NCI-H524 treated with DMSO at 0.1 percent for 48 hours (cell line): ENCODE measurements at places on chromosomes 7 and 10.
A peak's percentile ranks its signal among the peaks of the same experiment; 100 is the strongest.

DNA sequence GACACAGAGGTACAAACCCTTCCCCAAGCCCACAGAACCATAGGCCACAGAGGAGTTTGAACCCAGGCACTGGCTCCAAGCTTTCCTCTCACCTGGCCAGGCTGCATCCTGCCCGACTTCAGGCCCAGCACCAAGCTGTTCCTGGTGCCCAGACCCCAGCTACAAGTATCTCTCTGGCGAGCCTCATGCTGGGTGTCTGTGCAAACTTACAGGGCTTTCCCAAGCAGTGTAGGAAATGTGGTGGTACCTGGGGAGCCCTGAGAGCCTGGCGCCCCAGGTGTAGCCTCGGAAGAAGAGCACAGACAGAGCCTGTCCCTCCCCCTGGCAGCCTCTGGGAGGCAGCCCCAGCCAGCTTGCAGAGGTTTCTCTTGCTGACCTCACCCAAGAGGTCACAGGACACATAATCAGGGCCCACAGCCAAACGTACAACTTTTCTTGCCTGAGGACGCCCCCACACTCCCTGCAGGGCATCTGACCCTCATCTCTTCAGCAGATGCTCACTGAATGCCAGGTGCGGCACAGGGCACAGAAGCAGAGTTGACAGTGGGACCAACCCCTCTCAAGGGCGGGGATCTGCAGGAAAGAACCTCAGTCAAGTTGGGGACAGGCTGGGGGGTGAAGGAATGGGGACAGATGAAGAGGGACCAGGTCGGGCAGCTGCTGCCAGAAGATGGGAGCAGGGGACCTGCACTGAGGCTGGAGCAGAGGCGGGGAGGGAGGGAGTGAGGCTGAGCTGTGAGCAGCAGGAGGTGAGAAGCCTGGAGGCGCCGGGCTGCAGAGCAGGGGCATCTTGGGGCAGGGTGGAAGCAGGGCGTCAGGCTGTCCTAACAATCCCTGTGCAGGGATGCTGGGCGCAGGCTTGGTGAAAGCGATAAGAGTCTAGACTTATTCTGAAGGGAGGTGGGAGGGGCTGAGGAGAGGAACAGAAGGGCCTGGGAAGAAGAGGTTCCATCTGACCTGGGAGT lies 16.3 kb upstream of the MYL7 start:
- peak; percentile 38 for DNase-seq

- no peak for DNase-seq
Observed at GRCh38 chr10:60312818-60313588, 76.7 kb downstream of the ANK3 start.

DNA sequence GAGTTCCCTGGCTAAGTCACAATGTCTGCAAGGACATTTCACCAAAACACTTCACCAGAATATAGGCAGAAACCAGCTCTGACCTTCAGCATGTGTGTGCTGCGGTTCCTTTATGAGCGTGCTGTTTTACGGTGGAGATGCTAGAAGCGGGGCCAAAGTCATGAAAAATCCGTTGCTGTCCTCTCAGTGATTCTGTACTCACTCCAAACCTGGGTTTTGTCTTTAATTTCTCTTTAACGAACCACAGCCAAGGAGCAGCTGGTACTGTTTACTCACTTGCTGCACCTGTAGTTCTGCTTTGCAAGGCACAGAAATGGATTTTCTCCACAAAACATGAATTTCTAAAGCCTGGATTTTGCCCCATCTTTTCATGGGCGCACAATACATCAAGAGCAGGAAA lies 639.9 kb downstream of the PHTF2 start:
- no peak for DNase-seq

DNA sequence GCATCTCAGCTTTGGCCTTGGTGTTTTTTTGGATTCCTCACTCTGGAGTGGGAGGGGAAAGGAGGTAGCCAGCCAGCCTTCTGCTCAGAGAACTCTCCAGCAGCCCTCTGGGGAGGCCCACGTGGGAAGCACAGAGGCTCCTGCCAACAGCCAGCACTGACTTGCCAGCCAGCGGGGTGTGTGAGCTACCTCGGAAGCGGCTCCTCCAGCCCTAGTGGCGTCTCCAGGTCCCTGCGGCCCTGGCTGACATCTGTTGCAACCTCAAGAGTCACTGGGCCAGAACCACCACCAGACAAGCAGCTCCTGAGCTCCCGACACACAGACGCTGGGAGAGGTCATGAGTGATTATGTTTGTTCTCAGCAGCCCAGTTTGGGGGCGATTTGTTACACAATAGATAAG lies 180.2 kb upstream of the FZD8 start:
- DNase-seq, result peak; percentile 65

GRCh38 chr10:101000915-101001658 lies 1.5 kb downstream of the LZTS2 start:
- no peak for DNase-seq

- no peak for DNase-seq
Observed at GRCh38 chr7:135715673-135716072, 12.3 kb downstream of the SLC13A4 start.

- no peak for DNase-seq
Observed at GRCh38 chr10:35558276-35558675, 46.9 kb upstream of the GJD4 start.

DNA sequence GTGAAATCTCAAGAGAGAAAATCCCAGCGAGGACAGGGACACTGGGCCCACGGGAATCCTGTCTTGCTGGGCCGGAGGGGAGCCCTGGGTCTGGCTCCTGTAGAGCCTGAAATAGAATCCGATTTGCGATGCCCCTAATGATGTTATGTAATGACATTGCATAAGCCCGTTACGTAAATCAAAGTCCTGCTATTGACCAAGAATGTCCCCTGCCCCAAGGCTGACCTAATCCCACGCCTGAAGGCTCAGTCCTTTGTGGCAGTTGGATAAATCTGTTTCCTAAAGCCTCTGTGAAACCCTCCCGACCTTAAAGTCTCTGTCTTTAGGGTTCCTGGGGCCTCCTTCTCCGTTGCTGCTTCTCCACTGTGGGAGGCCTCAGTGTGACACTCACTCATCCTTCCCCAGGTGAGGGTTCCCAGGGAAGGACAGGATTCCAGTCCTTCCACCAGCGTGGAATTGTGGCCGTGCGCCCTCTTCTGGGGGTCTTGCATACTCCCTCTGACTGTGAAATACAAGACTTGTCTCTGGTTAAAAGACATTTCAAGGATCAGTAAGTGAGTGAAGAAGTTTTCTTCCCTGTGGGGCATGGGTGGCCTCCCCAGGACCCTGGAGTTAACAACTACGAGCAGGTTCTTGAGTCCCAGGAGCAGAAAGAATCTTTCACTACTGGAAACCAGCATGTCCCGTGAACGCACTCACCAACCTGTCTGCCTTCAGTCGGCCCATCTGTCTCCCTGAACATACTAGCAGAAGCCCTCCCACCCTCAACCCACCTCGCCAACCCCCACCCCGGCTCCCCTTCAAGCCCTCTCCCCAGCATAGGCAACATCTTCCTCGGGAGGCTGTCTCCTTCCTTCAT lies 19.8 kb downstream of the ZNF467 start:
- no peak for DNase-seq

GRCh38 chr7:25358926-25359325 lies 130.6 kb upstream of the NPVF start:
- DNase-seq, result no peak

DNA sequence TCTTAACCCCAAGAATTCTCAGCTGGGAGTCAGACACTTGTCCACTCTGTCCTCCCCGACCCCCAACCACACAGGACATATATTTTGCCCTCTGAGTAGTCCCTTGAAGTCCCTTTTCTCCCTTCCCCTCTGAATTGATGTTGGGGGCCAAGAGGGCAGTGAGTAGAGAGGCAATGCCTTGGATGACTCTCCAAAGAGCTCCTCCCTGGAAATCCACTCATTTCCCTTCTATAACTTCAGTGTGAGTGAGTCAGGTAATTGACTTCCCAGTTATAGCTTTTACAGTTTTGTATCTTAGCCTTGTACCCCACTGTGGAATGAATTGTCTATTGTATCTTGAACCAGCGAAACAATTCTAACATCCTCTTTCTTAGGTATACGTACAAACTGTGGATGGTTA lies 9.2 kb upstream of the ODAD2 start:
- DNase-seq, result no peak

- no peak for DNase-seq
Observed at GRCh38 chr7:154429666-154430404, 377.6 kb downstream of the DPP6 start.

DNA sequence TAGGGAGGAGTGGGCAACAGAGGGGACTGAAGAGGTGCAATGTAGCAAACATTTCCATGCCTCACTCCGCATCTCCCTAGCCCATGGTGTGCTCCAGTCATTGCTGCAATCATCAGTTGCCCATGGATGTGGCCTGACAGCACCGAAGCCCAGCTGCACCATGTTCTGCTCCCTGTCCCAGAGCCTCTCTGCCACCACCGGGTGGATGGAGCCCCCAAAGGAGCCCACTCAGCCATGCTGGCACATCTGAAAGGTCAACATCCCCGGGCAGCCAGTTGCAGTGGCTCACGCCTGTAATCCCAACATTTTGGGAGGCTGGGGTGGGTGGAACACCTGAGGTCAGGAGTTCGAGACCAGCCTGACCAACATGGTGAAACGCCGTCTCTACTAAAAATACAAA lies 336.4 kb upstream of the ZMIZ1 start:
- DNase-seq, result no peak

GRCh38 chr7:149353739-149354504 lies 91.9 kb downstream of the ZNF783 start:
- DNase-seq, result no peak

DNA sequence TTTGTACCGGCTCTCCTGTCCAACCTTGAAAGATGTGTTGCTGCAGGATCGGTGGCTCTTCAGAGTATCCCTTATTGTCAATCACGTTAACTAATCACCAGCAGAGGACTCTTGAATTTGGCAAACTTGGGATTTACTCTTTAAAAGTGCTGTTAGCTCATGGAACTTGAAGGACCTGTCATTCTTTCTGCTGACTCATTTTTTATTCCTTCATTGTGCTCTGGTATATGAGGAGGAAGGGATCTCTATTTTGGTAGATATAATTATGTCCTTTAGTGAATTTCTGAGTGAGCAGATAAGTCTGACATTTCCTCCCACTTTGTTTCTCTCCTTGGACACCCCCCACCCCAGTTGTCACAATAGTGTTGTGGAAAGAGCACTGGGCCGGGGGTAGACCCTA lies 175.1 kb upstream of the HDAC9 start:
- DNase-seq, result no peak

DNA sequence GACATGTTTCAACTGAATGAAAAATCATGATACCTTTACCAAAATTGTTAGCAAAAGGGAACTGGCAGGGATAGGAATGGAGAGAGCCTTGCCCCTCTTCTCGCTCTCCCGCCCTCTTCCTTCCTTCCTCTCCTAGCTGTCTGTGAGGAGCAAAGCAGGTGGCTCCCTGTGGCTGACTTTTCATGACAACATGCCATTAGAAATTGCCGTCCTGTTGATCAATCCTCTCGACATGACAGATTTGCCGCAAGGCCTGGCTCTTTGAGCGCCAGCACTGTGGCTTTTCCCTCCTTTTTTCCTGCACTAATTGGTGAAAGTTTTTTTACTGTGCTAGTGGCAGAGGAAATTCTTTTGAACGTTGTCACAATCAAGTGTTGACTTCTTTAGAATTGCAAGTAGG lies 171.1 kb downstream of the TCF7L2 start:
- DNase-seq, result no peak

DNA sequence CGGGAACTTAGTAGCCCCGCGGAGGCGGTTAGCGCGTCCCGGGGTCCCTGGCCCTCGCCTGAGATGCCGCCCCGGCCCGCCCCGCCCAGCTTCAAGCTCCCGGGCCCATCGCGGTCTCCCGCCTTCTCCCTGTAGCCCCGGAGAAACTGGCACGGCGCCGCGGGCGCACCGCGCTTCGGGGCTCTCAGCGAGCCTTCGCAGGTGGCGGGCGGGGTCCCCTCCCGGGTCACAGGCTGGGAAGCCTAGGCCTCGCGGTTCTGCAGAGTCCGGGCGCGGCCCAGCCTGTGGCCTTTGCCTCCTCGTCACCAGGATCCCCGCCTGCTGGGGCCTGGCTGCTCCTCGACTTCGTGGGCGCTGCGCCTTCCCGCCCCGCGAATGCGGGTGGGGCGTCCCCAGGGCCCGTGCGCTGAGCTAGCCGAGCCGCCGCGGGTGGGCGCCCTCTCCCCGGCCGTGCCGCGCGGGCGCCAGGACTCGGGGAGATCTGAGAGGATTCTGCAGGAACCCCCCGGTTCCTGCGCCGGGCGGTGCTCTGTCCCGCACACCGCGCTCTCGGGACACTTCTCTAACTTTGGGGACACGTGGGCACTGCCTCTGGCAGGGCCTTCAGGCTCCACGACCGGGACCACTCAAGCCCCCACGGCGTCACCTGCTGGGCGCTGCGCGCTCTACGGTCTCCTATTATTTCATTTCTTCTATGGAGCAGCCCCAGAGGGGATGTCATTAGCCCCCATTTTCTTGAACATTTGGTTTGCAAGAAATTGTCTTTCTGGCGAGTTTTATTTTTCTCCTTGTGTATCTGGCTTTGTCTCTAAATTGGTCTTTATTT lies 682 bp upstream of the RGS10 start:
- DNase-seq, result no peak

DNA sequence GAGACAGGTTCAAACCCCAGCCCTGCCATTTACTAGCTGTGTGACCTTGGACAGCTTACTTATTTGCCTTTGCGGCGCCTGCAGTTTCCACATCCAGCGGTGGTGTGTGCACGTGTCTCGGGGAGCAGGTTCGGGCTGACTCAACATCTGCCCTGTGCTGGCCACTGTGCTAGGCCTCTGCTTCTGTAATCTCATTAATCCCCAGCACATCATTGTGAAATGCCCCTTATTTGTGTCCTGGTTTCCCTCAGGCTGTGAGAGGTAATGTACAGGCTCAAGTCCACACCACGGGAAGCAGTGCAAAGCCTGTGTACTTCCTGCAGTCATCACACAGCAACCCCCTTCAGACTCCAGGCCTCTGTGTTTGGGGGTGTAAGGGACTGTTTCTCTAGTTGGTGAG lies 285.7 kb downstream of the RPS24 start:
- no peak for DNase-seq
